ENCODE measurements at places on chromosomes 11 and 22.

GRCh38 chr11:1668911-1669473, 28.0 kb upstream of the KRTAP5-6 start:
- no peak for DNase-seq

- DNase-seq = no peak
Measured at GRCh38 chr11:24511511-24511910, 14.7 kb downstream of the LUZP2 start.

DNA sequence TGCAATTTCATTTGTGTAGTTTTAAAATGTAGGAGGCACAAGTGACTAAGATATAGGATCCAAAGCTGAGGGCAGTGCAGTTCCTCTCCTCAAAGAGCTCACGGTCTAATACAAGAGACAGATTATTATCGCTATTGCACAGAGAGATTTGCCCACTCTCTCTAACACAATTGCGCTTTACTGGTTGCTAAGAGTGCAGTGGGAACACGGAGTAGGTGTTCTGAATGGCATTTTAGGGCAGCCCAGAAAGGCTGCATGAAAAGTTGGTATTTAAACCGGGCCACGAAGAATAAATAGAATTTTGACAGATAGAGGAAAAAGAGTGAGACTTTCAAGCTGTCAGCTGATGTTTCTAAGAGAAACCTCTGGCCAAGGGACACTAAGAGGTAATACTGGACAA, 79.5 kb downstream of the BLID start:
- DNase-seq = no peak

GRCh38 chr11:118892514-118892913, 8.8 kb downstream of the CXCR5 start:
- DNase-seq = no peak

GRCh38 chr11:64000026-64000739, 13.9 kb downstream of the OTUB1 start:
- no peak for DNase-seq

Measured in NCI-H524 treated with DMSO at 0.1 percent for 48 hours (cell line).